ENCODE measurements at places on chromosomes 7 and 10.

DNA sequence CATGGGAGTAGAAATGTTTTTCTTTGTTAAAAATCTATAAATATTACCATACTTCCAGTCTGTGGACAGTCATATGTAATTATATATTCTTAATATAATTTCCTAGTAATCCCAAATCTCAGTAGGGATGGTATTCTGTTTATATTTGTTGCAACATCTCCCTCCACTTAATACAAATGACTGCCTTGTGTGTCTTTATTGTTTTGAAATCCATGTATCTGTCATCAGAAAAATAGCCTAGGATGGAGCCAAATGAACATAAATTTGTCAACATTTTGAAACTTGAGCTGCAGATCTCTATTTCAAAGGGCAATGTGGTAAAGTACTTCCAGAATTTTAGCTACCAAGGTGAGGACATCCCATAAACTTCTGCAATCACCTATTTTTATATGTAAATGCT lies 290.7 kb downstream of the TSPAN12 start:
- DNase-seq = no peak

DNA sequence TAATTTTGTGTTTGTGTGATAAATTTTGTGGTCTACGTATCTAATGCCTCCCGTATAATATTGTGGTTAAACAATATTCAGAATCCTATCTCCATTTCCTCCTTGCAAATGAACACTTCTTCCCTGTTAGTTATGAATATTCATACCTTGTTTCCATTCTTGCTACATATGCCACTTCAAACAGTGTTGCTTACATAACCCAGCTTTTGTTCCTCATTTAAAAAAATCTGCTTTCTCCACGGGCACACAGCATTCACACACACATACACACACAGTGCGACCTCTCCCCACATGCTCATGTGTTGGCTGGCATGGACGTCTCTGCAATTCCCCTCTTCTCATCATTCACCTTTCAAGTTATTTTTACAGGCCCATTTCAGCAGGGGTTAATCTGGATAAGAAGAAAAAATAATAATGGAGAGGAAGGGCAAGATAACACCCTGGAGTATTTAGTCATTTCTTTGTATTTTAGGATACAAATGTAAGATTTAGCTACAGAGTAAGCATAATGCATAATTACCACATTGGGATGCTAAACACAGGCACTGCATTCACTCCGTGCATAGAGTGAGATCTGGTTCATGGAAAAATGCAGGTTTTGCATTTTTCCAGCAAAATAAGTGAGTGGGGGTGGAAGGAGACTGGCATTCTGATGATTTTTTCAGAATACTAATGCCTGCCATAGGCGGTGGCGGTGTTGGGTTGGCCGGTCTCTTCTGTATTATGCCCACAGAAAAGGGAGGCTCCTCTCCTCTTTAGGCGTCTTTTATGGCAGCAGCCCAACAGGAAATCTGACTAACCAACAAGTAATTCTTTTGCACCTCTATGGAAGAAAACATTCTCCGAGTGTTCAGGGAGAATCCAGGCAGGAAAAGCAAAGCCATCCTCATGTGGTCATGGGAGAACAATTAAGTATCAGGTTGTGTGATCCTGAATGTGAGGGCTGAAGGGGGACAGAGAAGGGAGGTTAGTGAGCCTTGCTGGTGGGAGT lies 31.7 kb upstream of the ELMO1 start:
- DNase-seq = peak; percentile 64

- DNase-seq = no peak
These were observed 291.8 kb downstream of the PRKG1 start for GRCh38 chr10:51366044-51366443.

DNA sequence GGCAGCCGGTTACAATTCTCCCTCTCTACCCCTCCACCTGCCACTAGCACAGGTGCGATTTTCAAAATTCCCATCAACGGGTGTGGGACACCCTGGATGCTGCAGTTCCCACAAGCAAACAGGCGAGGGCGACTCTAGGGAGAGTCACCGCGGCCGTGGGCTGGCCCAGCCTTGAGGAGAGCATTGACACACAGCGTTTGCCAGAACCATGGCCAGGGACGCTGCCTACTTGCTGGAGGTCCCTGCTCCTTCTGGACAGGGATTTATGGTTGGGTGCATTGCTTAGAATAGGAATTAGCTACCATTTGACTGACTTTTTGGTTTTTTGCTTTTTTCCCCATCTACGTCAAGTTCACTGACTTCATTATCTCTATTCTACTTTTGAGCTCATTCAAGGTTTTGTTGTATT lies 19.0 kb upstream of the CLDN4 start:
- no peak for DNase-seq

GRCh38 chr10:58265249-58265648 lies 2.4 kb downstream of the IPMK start:
- no peak for DNase-seq

GRCh38 chr10:70902661-70903261 lies 14.4 kb upstream of the PCBD1 start:
- no peak for DNase-seq

Data from spinal cord (tissue), 10 donors.